ENCODE measurements at places on chromosomes 1 and 21. TPM values are rescaled to one million over a fixed set of nuclear protein-coding genes. Genes with fewer than 3 reads are reported as not detected.

DNA sequence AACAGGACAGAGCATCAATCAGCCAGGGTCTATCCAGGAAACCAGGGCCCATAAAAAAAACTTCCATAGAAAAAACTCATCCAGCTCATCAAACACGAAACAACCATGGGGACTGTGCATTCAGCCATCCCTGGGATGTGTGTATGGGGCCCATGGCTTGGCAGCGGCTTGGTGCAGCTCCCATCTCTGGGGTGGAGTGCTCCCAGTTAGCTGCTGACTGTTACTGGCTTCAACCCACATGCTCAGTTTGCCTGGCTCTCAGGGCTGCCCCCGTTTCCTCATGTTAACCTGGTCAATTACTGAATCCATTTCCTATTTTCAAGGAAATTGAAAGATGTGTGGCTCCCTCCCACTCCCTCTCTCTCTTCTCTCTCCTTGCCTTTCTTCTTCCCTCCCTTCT, 37.3 kb upstream of the STUM start:
- no peak overlapping the region for H3K4me3 ChIP-seq
- DNase-seq, result no peak
- H3K36me3 ChIP-seq, result no peaks in the 10 kb centered on the region
- H3K27me3 ChIP-seq, result peaks cover 15% of the 10 kb centered on the region
- H3K27ac ChIP-seq, result no peak overlapping the region
- no peaks in the 10 kb centered on the region for H3K4me1 ChIP-seq

DNA sequence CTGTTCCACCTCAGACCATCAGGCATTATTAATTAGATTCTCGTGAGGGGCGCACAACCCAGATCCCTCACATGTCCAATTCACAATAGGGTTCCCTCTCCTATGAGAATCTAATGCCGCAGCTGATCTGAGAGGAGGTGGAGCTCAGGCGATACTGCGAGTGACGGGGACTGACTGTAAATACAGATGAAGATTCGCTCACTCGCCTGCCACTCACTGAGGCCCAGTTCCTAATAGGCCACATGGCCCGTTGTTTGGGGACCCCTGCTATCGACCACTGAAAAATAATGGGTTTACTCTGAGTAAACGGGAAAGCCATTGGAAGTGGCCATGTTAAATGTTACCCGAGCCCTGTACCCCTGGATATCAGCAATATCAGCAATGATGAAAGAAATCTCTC, 65.9 kb downstream of the GRIK1 start:
- DNase-seq, result no peak
- no peaks in the 10 kb centered on the region for H3K4me1 ChIP-seq
- no peak overlapping the region for H3K4me3 ChIP-seq

DNA sequence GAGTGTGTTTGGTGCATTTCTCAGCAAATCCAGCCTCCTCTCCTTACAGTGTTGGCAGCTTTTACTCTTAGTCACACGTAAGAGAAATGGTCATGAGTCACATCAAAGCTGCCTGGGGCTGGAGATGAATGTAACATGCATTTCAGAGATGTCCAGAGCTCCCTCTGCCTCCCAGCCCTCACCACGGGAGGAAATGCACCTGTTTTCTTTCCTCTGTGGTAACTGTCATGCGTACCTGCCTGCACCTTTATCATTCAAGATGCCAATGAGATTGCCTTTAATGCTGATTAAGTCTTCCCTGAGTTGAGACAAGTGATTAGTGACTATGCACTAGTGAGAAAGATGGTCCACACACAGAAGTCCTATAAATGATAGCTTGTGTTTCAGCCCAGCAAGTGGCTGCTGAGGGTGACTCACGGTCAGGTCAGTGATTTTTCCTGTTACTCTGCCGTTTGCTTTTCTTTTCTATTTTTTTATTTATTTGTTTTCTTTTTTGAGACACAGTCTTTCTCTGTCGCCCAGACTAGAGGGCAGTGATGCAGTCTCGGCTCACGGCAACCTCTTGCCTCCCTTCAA, 277.3 kb upstream of the FMN2 start:
- H3K27me3 ChIP-seq, result peaks cover 2% of the 10 kb centered on the region
- H3K27ac ChIP-seq, result peak overlapping the region; percentile 3
- peaks cover 27% of the 10 kb centered on the region for H3K4me1 ChIP-seq

DNA sequence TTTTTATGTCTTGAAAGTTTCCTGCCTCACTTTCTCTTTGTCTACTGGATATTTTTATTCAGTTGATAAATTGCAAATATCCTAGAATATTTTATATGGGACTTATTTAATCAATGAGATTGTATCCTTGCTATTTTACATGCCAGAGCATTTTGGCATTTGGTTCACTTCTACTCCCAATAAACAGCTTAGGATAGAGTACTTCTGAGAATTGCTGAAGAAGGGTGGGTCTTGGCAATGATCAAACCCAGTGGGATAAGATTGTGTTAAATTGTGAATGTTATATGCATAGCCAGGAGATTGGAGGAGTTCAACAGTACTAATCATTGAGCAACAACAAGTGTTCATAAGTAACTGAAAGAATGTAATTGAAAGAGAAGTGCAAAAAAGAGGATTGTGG, 60.1 kb downstream of the SDCCAG8 start:
- no peak overlapping the region for H3K27ac ChIP-seq
- no peaks in the 10 kb centered on the region for H3K27me3 ChIP-seq
- H3K36me3 ChIP-seq, result peaks cover 19% of the 10 kb centered on the region
- no peak for DNase-seq

DIPK1A gene
- 23.0 TPM for total RNA-seq

ADCY10 gene
- total RNA-seq, result 0.09 TPM

LEFTY2 gene
- total RNA-seq, result not detected

MX2 gene
- total RNA-seq, result 5.3 TPM

Measured in activated T-helper 2 cell treated with anti-CD3 and anti-CD28 coated beads, Interferon-gamma antibody, Interleukin-2, Interleukin-4, amounts not matched to agents 10 μg/mL and 5 μg/mL and 100 μg/mL, durations not matched to agents 14 hours and 24 hours and 36 hours (primary cell).